ENCODE measurements at places on chromosomes 2 and 18. TPM values are rescaled to one million over a fixed set of nuclear protein-coding genes. Genes with fewer than 3 reads are reported as not detected.

The FIGN gene
- 5.0 TPM for total RNA-seq

The RAD51AP2 gene
- 0.13 TPM for total RNA-seq

The NCKAP5 gene
- 0.57 TPM for total RNA-seq

The TNS1 gene
- 1,619 TPM for total RNA-seq

The ZBTB7C gene
- total RNA-seq = 15.4 TPM

The SPEG gene
- 307 TPM for total RNA-seq

The PRKAG3 gene
- not detected for total RNA-seq

The INO80C gene
- total RNA-seq = 5.8 TPM

The FAHD2B gene
- total RNA-seq = 15.6 TPM
